ENCODE measurements at places on chromosomes 5 and 9. TPM values are rescaled to one million over a fixed set of nuclear protein-coding genes. Genes with fewer than 3 reads are reported as not detected.

DNA sequence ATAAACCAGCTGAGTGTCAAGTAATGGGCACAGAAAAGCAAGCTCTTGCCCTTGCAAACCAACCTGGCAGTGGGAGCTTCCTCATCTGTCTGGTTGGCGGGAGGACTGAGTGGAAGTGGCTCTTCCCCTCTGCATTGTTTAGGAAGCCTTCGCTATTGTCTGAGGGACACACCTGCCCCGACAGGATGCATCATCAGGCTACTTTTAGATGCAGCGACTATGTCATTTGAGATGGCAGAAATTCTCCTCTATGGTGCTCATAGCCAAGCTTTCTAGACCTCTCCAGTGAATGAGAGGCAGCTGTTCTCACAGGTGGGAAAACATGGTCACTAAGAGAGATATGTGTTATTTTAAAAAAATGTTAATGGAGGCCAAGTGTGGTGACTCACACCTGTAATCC lies 104.0 kb downstream of the DOCK8 start:
- H3K4me1 ChIP-seq = no peaks in the 10 kb centered on the region
- no peaks in the 10 kb centered on the region for H3K27me3 ChIP-seq
- H3K4me3 ChIP-seq = no peak overlapping the region
- no peak overlapping the region for H3K27ac ChIP-seq
- DNase-seq = no peak
- no peaks in the 10 kb centered on the region for H3K36me3 ChIP-seq

- no peaks in the 10 kb centered on the region for H3K27me3 ChIP-seq
- no peak overlapping the region for H3K4me3 ChIP-seq
- no peak overlapping the region for H3K27ac ChIP-seq
- peaks cover 29% of the 10 kb centered on the region for H3K36me3 ChIP-seq
Observed at GRCh38 chr5:96669909-96670308, 7.7 kb downstream of the CAST start.

CCDC69 gene
- total RNA-seq = 30.6 TPM

CDX1 gene
- not detected for total RNA-seq

RECK gene
- 16.2 TPM for total RNA-seq

GRCh38 chr9:125549891-125550885 lies 156.8 kb downstream of the MAPKAP1 start:
- H3K4me3 ChIP-seq = no peak overlapping the region
- peak overlapping the region; percentile 33 for H3K27ac ChIP-seq
- peaks cover 2% of the 10 kb centered on the region for H3K36me3 ChIP-seq
- no peaks in the 10 kb centered on the region for H3K27me3 ChIP-seq
- peaks cover 70% of the 10 kb centered on the region for H3K4me1 ChIP-seq
